ENCODE measurements at places on chromosomes 6 and 20.
A peak's percentile ranks its signal among the peaks of the same experiment; 100 is the strongest.

DNA sequence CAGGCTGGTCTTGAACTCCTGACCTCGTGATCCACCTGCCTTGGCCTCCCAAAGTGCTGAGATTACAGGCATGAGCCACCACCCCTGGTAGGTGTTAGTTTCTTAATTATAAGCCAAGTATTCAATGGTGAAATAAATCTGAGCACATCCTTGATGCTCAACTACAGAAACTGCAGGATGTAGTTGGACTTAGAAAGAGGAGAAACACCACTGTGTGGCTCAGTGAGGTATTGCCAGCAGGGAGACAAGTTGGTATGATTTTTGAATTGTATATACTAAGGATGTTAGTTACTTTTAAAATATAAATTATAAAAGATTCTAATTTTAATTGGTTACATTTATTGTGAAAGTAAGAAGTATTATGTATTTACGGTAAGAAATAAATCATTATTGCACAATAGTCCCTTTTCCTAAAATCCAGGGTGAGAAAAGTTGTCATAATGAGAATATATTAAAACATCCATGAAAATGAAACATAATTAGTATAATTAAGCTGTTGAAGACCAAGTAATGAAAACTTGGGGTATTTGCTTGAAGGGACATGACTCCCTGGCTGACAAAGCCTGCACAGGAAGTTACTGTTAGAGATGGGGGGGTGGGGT lies 17.6 kb downstream of the SLC18B1 start:
- DNase-seq, result peak; percentile 5

- DNase-seq, result no peak
Measured at GRCh38 chr20:4512891-4513550, 208.7 kb upstream of the PRND start.

DNA sequence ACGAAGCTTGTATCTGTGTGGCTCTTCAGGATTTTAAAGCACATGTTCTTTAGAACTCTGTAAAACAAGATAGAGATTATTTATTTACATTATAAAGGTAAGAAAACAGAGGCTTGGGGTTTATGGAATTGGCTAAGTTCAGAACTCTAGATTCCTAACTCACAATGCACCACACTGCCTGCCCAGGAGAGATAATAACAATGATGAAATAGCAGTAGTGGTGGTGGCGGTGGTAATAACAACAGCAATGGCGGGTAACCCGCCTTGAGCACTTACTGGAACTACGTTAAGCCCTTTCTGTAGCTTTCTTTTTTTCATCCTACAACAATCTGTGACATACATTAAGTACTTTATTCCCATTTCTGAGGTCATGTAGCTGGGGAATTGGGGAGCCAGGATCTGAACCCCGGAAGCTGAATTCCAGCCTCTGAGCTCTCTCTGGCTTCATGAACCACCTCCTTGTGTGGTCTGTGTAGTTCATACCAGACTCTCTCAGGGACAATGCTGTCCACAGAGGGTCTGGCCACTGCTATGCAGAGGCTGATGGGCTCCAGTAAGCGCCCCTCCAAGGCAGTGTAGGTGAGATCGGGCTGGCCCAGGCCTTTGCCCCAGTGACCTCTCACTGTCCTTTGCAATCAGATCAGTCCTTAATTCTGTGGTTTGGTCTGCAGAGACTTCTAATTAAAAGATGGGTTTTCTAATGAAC lies 260.9 kb downstream of the SLC24A3 start:
- DNase-seq, result no peak

GRCh38 chr20:35552914-35553313 lies 11.0 kb downstream of the ERGIC3 start:
- DNase-seq, result no peak

- no peak for DNase-seq
Measured at GRCh38 chr6:10400330-10400729, 14.5 kb downstream of the TFAP2A start.

GRCh38 chr20:15886250-15886649 lies 687.0 kb downstream of the KIF16B start:
- DNase-seq, result no peak

GRCh38 chr20:22692119-22692475 lies 107.7 kb upstream of the FOXA2 start:
- no peak for DNase-seq

DNA sequence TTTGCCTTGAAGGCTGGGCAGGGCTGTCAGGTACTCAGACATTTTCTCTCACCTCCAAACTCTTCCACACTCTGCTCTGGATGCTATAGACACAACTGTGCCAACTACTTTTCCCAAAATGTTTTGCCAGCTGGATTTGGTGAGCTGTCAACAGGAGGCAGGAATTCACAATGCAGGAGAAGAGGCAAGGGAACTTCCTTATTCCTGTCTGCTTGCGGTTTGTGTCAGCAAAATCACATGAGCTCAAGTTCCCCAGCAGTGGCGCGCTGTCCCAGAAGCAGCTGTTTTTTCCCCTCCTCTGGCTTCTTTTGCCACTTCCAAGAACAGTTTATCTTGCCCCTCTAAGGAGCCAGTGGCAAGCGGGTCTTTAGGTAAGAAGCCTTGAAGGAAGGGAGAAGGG lies 608.2 kb downstream of the PRKN start:
- DNase-seq, result no peak

GRCh38 chr6:36608788-36609563 lies 14.8 kb downstream of the SRSF3 start:
- no peak for DNase-seq

DNA sequence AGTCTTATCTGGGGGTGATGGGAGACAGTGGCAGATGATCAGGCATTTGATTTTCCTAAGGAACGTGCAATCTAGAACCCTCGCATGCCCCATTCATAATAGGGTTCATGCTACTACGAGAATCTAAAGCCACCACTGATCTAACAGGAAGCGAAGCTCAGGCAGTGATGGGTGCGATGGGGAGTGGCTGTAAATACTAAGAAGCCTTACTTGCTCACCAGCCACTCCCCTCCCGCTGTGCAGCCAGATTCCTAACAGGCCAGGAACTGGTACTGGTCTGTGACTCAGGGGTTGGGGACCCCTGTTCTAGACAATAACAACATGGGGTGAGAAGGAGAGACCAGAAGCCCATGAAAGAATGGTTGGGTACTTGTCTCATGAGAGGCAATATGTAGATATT lies 4.5 kb downstream of the TREML4 start:
- no peak for DNase-seq

GRCh38 chr20:62413025-62413570 lies 6.0 kb upstream of the CABLES2 start:
- DNase-seq, result no peak

GRCh38 chr6:115016593-115016992 lies 673.8 kb upstream of the HS3ST5 start:
- peak; percentile 7 for DNase-seq

DNA sequence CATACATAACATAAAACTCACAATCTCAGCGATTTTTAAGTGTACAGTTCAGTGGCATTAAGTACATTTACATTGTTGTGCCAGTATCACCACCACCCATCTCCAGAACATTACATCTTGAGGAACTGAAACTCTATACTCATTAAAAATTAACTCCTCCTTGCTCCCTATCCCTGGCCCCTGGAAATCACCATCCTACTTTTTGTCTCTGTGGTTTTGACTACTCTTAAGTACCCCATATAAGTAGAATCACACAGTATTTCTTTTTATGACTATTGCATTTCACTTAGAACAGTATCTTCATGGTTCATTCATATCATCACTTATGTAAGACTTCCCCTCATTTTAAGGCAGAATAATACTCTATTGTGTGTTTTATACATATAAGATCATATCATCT lies 1108.1 kb downstream of the GRIK2 start:
- DNase-seq, result no peak

DNA sequence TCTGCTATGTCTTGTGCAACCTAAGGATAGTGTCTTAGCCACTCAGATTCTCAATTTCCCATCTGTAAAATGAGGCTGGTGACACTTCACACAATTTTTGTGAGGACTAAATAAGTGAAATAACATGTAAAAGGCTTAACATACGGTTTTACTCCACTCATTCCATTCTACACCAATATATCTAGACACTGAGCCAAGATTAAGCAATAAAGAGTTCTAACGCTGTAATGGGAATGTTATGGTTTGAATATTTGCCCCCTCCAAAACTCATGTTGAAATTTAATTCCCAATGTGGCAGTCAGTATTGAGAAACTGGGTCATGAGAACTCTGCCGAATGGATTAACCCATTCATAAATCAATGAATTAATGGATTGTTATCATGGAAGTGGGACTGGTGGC lies 301.0 kb downstream of the HACE1 start:
- DNase-seq, result no peak

- DNase-seq, result peak; percentile 7
Measured at GRCh38 chr20:3613821-3614440, 49.3 kb downstream of the GFRA4 start.

GRCh38 chr20:13355411-13355810 lies 134.3 kb downstream of the ISM1 start:
- DNase-seq, result no peak

- DNase-seq, result peak; percentile 56
Measured at GRCh38 chr6:44431118-44431725, 43.7 kb downstream of the CDC5L start.

DNA sequence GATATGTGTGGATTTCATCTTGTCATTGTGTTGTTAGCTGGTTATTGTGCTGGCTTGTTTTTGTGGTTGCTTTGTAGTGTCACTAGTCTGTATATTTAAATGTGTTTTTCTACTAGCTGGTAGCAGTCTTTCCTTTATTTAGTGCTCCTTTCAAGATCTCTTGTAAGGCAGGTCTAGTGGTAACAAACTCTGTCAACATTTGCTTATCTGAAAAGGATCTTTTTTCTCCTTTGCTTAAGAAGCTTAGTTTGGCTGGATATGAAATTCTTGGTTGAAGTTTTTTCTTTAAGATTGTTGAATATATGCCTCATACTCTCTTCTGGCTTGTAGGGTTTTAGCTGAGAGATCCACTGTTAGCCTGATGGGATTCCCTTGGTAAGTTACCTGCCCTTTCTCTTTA lies 32.7 kb upstream of the TFB1M start:
- DNase-seq, result no peak
